ENCODE measurements at places on chromosomes 16 and 17.

GRCh38 chr16:51734220-51734619, 583.1 kb upstream of the SALL1 start:
- DNase-seq = no peak

DNA sequence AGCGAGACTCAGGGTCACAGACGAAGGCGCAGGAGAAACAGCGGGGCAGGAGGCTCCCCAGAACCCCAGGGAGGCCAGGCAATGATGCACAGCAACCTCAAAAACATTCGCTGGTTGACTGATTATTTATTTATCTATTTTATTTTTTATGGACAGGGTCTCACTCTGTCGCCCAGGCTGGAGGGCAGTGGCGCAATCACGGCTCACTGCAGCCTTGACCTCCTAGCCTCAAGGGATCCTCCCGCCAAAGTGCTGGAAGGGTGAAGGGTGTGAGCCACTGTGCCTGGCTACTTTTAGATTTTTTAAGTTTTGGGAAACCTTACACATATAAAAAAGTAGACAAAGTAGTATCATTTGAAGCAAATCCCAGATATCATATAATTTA, 83.5 kb downstream of the ZNF778 start:
- no peak for DNase-seq

GRCh38 chr16:68992521-68992920, 112.9 kb upstream of the HAS3 start:
- DNase-seq = no peak

- peak; percentile 92 for DNase-seq
These were observed at the start of gene EFCAB13 for GRCh38 chr17:47323382-47324223. Gene EFCAB13, plus strand, starts transcription at chr17:47323955. Its CDS starts 4,399 bp downstream, at chr17:47328354.

DNA sequence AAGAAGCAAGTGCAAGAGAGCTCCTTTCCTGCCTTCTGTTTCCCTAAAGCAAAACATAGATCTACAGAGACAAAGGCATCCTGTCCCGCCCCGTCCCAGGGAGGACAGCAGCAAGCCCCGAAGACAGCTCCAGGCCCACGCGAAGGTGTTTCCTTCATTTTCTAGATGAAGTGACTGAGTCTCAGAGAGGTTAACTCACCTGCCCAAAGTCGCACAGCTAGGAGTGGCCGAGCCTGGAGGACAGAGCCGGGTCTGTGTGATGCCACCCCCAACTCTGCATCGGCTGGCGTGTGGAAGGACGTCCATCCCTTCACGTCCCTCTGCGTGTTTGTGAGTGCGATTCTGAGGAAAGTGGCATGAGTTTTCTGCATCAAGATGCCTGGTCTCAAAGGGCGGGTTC, 187.2 kb upstream of the CHMP6 start:
- no peak for DNase-seq

Measured in GM20000 (cell line).